Non-pigmented ciliary epithelial cell (primary cell): ENCODE measurements at places on chromosomes 1 and 21.

DNA sequence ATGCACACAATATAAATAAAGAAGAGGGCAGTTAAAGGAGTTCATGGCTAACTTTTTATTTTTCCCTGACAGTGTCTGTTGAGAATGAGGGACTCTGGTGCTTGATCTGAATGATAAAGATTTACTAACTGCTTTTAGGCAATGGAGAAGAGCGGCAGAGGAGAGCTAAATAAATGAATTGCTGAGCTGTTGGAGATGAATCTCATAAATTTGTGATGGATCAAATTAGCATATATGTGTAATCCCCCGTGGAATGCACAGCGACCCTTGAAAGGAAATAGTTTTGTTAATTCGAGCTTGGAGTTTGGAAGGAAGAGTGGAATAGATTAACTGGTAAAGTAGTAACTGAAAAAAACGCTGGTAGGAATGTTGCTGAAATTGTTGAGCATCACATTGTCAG lies 40.2 kb downstream of the HMCN1 start:
- DNase-seq: no peak

- no peak for DNase-seq
Measured at GRCh38 chr1:167082511-167083027, 7.6 kb downstream of the GPA33 start.

- DNase-seq: no peak
Measured at GRCh38 chr1:210757677-210758076, 376.3 kb downstream of the KCNH1 start.

DNA sequence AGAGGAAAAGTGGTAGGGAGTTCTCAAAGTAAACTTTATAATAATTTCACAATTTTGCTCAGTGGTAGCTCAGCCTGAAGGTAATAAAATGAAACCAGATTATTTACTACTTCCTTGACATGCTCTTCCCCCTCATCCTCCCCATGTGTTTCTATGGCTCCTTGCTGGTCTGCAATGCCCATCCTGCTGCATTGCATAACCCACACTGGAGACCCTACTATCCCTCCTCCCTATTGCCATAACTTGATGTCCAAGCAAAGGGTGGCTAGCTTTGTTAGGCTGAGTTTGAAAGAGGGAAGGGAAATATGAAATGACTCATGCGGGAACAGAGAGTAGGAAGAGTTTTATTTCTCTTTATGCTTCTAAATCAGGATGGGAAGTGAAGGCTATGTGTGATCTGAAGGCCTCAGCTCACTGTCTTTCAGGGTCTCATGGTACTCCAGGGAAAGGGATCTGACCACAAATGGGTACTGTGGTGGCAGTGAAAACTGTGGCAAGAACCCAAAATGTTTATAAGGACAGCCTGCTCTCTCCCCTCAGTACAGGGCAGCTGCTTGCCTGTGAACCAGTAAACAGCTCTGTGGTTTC lies 36.4 kb upstream of the HSD17B7 start:
- DNase-seq: no peak

DNA sequence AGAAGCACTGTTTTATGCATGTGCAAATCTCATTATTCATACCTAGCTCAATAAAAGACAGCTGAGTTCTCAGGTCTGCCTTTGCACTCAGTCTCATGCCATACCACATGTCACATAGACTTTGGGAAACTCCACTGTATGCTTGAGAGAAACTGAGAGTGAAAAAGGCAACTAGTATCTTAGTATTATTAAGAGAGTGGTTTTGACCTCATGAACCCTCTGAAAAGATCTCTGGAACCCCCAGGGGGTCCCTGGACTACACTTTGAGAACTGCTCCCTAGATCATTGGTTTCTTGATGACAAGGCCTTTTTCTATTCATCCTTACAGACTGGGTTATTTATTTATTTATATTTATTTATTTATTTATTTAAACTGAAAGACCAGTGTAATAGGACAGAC lies 3.7 kb upstream of the RHEX start:
- DNase-seq: no peak
